ENCODE measurements at places on chromosomes 12 and 14. TPM values are rescaled to one million over a fixed set of nuclear protein-coding genes. Genes with fewer than 3 reads are reported as not detected.
A peak's percentile ranks its signal among the peaks of the same experiment; 100 is the strongest.

DNA sequence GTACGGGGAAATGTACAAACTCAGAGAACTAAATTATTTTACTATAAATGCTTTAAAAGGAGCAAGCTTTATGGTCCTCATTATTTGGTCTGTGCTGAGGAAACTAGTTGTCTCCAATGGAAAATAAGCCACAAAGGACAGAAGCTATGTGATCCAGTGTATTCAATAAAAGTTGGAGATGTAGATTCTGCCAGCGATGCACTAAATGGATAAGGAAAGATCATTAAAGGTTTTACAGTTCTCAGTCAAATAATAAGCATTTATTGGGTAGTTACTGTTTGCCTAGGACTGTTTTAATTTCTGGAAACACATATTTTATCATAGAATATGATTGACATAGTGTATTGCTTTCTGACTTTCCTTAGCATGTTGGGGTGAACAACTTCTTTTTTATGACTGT, 458.9 kb upstream of the STXBP6 start:
- DNase-seq, result no peak

DNA sequence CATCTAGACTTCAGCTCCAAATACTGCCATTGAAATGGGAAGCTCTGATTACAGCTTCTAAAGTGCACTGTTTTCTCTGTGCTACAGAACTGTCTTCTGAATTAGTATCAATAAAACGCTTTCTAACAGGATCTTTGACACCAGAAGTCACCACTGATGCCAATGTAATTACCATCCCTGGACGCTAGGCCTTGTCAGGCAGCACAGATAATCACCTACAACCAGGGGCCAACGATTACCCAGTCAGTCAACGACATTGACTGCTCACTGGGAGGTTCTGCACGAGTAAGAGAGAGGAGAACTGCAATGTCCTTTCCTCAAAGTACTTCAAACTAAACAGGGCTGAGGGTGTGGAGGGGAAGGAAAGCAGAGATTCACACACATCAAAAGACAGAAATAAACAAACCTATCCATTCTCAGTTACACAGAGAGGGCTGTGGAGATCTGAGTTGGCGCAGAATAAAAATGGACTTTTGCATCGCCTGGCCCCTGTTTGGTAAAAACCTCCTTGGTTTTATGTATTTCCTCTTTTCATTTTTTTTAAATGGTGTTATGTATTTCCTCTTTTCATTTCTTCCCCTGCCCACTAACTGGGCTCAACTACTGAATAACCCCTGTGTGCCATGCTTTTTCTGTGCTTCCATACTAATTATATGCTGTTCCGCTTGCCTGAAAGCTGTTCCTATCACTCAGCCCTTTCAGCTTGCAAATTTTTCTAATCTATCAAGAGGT, 492.2 kb downstream of the APAF1 start:
- DNase-seq, result no peak

MYH7 gene
- not detected for total RNA-seq

GRCh38 chr12:127742231-127742630, 524.7 kb upstream of the TMEM132C start:
- DNase-seq, result no peak

CACNA2D4 gene
- 6.2 TPM for total RNA-seq

GRCh38 chr14:27006570-27006969, 408.7 kb upstream of the NOVA1 start:
- DNase-seq, result no peak

GRCh38 chr12:53378724-53379388, 1.1 kb upstream of the SP1 start:
- peak; percentile 8 for DNase-seq

DNA sequence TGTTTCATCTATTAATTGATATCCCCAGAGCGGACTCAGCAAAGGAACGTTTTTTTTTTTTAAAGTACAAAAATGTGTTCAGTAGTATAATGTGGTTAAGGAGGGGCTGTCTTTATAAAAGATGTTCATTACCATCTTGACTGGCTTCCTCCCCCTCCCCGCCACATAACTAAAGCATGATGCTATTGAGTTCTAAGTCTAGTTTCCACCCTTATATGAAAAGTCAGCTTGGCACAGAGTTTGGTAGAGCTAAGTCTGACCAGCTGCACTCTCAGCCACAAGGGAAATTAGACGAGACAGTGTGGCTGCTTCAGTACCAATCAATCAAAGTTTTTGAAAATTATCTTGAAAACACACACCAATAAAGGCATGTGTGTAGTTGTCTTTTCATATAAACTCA, 1.9 kb upstream of the MYBPC1 start:
- no peak for DNase-seq

All from aorta (tissue), 5 donors.